CD8-positive, alpha-beta memory T cell (primary cell): ENCODE measurements at places on chromosomes 12 and 14.

DNA sequence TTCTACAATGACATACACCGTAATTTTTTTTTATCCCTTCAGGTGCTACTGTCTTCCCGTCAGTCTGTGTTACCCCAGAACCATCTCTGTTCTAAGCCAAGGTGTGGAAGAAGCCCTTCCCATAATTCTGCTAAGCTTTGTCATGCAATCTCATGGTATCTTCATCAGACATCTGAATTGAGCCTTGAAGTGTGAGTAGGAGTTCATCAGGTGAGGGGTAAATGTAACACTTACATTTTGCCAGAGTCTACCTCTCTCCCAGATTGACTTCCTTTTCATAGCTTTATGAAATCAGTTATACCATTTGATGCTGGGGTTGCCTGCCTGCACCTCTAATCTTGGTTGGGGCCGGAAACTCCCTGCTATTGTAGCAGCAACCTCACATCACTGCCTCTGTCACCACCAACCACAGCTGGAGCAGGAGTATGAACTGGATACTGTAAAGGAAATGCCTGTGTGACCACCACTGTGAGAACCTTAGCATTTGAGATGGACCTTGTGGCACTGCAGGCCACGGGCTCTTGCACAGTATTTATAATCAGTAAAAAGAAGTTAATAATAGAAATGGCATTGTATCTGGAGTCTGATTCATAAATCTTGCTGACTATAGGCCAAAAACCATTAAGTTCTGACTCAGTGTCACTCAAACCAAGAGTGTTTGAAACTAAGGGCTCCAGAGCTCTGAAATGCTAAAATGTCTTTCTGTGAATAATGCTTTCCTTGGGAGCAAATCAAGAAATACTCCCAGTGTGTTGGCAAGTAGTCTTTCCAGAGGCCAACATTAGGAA is 58.7 kb upstream of the STK38L start:
- peak; percentile 6 for DNase-seq
- no peaks in the 10 kb centered on the region for H3K36me3 ChIP-seq
- H3K27me3 ChIP-seq: no peaks in the 10 kb centered on the region
- no peak overlapping the region for H3K27ac ChIP-seq

GRCh38 chr12:114916124-114916523 is 232.1 kb upstream of the TBX3 start:
- H3K4me1 ChIP-seq: no peaks in the 10 kb centered on the region
- no peaks in the 10 kb centered on the region for H3K36me3 ChIP-seq
- no peak overlapping the region for H3K27ac ChIP-seq
- no peak overlapping the region for H3K4me3 ChIP-seq
- no peaks in the 10 kb centered on the region for H3K27me3 ChIP-seq

DNA sequence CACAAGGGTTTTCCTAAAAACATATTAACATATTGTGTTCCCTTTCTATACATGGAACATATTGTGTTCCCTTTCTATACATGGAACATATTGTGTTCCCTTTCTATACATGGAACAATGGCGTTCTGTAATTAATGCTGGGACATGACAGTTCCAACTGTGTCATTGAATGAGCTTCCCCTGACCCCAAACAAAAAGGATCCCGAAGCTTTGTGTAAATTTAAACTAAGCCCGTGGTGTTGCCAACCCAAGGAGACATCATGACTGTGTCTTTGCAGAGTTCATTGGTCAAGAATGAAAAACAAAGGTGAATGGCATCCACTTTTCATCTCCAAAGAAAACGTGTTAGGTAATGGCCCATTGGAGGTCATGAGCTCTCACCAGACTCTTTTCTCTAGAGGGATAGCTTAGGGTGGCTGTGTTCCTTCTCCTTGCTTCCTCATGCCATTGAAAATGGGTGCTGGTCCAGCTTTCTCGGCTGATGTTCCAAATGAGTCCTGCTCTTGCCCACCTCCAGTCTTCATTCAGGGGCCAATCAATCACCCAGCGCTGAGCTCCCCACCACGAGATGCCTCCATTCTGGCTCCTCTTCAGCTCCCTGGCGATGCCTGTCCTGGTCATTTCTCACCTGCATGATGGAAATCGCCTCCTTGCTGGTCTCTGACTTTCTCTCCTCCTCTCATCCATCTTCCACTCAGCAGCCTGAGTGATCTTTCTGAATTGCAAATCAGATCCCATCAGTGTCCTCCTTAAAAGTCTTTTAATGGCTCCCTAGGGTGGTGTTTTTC is 156.1 kb downstream of the VRK1 start:
- H3K36me3 ChIP-seq: no peaks in the 10 kb centered on the region
- H3K4me3 ChIP-seq: no peak overlapping the region
- H3K27ac ChIP-seq: no peak overlapping the region
- no peak for DNase-seq
- H3K4me1 ChIP-seq: peaks cover 10% of the 10 kb centered on the region

GRCh38 chr12:63918800-63919300 is 74.3 kb downstream of the SRGAP1 start:
- no peak overlapping the region for H3K27ac ChIP-seq
- no peaks in the 10 kb centered on the region for H3K36me3 ChIP-seq
- H3K4me3 ChIP-seq: no peak overlapping the region
- no peaks in the 10 kb centered on the region for H3K27me3 ChIP-seq
- no peak for DNase-seq

- no peak for DNase-seq
- H3K27me3 ChIP-seq: peaks cover 13% of the 10 kb centered on the region
- H3K4me3 ChIP-seq: no peak overlapping the region
- no peak overlapping the region for H3K27ac ChIP-seq
- no peaks in the 10 kb centered on the region for H3K36me3 ChIP-seq
- H3K4me1 ChIP-seq: peaks cover 9% of the 10 kb centered on the region
Observed at GRCh38 chr12:71439362-71439612, 311 bp upstream of the LGR5 start.
